Renal cortex interstitium (tissue), 15 donors: ENCODE measurements at places on chromosomes 5 and 9. TPM values are rescaled to one million over a fixed set of nuclear protein-coding genes. Genes with fewer than 3 reads are reported as not detected.

DNA sequence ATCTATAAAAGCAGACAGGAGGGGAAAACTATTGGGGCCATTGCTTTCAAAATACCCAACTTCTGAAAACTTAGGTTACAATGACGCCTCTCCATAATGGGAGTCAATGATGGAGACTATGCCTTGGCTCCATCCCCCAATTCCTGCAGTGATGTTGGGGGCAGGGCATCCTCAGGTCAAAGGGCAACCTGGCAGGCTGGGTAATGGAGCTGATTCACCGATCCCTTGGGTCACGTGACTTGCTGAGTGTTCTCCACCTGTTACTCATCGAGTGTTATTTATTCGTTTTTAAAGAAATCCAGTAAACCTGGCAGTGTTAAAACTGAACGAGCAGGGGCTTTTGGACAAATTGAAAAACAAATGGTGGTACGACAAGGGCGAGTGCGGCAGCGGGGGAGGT lies 244.4 kb downstream of the FAM114A2 start:
- DNase-seq: no peak

- no peak for DNase-seq
Measured at GRCh38 chr5:154278186-154278585, 87.7 kb downstream of the GALNT10 start.

GRCh38 chr5:78888580-78889368 lies 96.3 kb downstream of the ARSB start:
- DNase-seq: no peak

GRCh38 chr5:683551-684481 lies 9.3 kb downstream of the TPPP start:
- DNase-seq: no peak

KIF20A gene
- polyA plus RNA-seq: 53.9 TPM
